Keratinocyte (primary cell): ENCODE measurements at places on chromosomes 12 and 14.

GRCh38 chr14:67547224-67547780 lies 14.2 kb downstream of the PLEKHH1 start:
- no peak for DNase-seq
- no peak overlapping the region for H3K27ac ChIP-seq
- H3K27me3 ChIP-seq = no peaks in the 10 kb centered on the region
- no peaks in the 10 kb centered on the region for H3K36me3 ChIP-seq
- no peaks in the 10 kb centered on the region for H3K4me1 ChIP-seq

DNA sequence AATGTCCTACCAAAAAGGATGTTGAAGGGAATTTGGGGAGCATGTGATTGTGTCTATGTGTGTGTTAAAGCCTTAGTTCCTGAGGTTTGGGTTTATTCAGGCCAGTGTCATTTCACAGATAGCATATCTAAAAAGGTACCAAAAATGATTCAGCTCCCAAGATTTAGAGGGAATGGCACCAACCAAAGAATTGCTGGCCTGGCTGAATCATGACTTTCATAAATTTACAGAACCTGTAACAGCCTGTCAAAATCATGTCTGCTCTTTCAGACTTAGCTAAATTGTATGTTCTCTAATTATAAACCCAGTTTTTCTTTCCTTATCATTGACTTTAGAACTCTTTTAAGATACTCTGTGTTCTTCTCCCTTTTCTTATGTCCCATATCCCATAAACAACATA lies 231.5 kb downstream of the NUBPL start:
- no peak overlapping the region for H3K4me3 ChIP-seq
- no peaks in the 10 kb centered on the region for H3K27me3 ChIP-seq
- DNase-seq = no peak
- peaks cover 13% of the 10 kb centered on the region for H3K4me1 ChIP-seq

- peaks cover 32% of the 10 kb centered on the region for H3K4me1 ChIP-seq
- H3K27ac ChIP-seq = no peak overlapping the region
- no peak overlapping the region for H3K4me3 ChIP-seq
- DNase-seq = no peak
- no peaks in the 10 kb centered on the region for H3K27me3 ChIP-seq
Observed at GRCh38 chr14:24425704-24426103, 3.8 kb downstream of the CBLN3 start.

- H3K4me1 ChIP-seq = no peaks in the 10 kb centered on the region
- H3K27me3 ChIP-seq = peaks cover 35% of the 10 kb centered on the region
- no peak overlapping the region for H3K27ac ChIP-seq
- no peaks in the 10 kb centered on the region for H3K36me3 ChIP-seq
Observed at GRCh38 chr12:6791931-6792520, 2.7 kb downstream of the CD4 start.

- no peaks in the 10 kb centered on the region for H3K27me3 ChIP-seq
- no peak overlapping the region for H3K27ac ChIP-seq
- H3K4me3 ChIP-seq = no peak overlapping the region
- peaks cover 7% of the 10 kb centered on the region for H3K4me1 ChIP-seq
- no peak for DNase-seq
Observed at GRCh38 chr12:11681207-11681606, 31.7 kb downstream of the ETV6 start.

GRCh38 chr12:131101006-131101405 lies 147.3 kb downstream of the ADGRD1 start:
- H3K4me3 ChIP-seq = no peak overlapping the region
- no peaks in the 10 kb centered on the region for H3K27me3 ChIP-seq
- DNase-seq = no peak
- H3K36me3 ChIP-seq = no peaks in the 10 kb centered on the region
- H3K4me1 ChIP-seq = no peaks in the 10 kb centered on the region

GRCh38 chr12:43882578-43883178 lies 46.8 kb downstream of the TMEM117 start:
- H3K36me3 ChIP-seq = no peaks in the 10 kb centered on the region
- no peak overlapping the region for H3K4me3 ChIP-seq
- H3K4me1 ChIP-seq = peaks cover 14% of the 10 kb centered on the region
- H3K27me3 ChIP-seq = no peaks in the 10 kb centered on the region

DNA sequence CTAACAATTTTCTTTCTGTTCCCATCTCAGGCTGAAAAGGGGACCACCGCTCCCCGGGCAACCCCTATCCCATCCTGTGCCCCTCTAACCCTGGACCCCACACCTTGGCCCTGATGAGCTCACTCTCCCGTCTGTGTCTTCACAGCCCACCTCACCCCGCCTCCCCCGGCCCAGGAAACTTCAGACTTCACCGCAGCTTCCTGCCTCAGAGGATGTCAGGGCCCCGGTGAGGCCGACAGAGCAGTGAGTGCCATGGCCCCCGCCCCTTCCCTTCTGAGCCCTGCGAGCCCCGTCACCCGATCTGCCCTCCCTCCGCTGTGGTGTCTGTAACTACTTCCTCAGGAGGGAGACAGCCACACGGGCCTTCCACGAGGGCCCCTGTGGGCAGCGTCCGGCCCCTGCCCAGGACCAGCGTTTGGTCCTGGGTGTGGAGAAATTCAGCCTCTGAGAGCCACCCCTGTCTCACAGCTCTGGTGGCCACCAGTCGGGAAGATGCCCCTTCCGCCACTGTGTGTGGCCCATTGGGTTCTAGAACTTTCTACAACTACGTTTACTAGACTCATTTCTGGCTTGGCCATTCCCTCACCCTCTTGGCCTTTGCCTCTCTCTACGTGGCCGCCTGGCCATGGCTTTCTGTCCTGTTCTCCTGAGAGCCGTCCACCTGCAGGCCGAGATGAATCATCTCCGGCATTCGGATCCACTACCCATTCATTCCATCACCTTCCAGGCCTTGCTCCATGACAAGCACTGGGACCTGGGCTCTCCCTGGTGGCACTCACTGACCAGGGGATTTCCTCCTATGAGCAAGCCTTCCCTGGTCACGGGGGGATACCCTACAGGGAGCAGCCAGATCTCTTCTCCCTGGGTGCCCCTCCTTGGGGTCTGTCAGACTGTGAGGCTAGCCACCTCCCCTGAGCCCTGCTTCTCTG lies 3.4 kb downstream of the RHOF start:
- DNase-seq = no peak
- no peak overlapping the region for H3K4me3 ChIP-seq
- H3K4me1 ChIP-seq = peaks cover 23% of the 10 kb centered on the region
- no peak overlapping the region for H3K27ac ChIP-seq
- H3K36me3 ChIP-seq = no peaks in the 10 kb centered on the region

- no peak overlapping the region for H3K4me3 ChIP-seq
- no peak overlapping the region for H3K27ac ChIP-seq
- H3K36me3 ChIP-seq = peaks cover 4% of the 10 kb centered on the region
- DNase-seq = no peak
Observed at GRCh38 chr12:943051-943450, 6.4 kb downstream of the RAD52 start.

DNA sequence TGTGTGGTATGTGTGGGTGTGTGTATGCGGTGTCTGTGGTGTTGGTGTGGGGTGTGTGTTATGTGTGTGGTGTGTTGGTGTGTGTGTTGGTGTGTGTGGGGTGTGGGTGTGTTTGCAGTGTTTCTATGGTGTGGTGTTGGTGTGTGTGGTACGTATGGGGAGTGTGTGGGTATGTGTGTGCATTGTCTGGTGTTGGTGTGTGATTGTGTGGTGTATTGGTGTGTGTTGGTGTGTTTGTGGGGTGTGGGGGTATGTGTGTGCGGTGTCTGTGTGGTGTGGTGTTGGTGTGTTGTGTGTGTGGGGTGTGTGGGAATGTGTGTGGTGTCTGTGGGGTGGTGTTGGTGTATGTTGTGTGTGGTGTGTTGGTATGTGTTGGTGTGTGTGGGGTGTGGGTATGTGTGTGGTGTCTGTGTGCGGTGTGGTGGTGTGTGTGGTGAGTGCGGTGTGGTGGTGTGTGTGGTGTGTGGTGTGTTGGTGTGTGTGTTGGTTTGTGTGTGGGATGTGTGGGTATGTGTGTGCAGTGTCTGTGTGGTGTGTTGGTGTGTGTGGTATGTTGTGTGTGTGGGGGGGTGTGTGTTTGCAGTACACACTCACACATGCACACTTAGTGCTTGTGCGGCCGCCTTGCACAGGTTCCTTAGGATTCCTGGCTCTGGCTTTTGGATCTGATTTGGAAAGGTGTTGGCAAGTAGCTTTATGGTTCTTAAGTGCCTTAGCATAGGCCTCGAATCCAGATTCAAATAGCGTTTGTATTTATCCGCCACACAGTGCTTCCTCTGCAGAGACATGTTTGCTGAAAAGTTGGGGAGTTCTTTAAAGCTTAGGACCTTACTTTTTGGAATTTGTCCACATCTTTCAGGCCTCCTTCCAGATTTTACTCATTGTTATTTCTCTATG lies 16.4 kb downstream of the MLXIP start:
- no peaks in the 10 kb centered on the region for H3K36me3 ChIP-seq
- peak overlapping the region; percentile 36 for H3K27ac ChIP-seq
- H3K27me3 ChIP-seq = no peaks in the 10 kb centered on the region

DNA sequence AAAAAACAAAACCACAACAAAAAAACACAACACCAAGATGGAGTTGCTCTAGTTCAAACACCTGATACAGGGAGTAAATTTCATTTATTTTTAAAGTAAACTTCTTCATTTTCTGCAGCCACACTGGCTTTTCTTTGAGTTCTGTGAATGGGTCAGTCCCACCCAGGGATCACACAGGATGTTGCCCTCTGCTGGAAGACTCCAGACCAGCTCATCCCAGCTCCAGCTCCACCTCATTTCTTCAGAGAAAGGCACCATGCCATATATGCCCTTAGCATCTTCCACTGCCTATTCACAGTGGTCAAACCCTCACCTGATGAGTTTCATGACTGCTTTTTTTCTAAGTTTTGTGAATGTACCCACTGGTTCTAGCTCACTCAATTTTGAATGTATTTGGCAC lies 8.0 kb downstream of the GLIPR1 start:
- H3K4me3 ChIP-seq = no peak overlapping the region
- H3K27ac ChIP-seq = no peak overlapping the region
- DNase-seq = no peak
- H3K27me3 ChIP-seq = no peaks in the 10 kb centered on the region
- peaks cover 15% of the 10 kb centered on the region for H3K4me1 ChIP-seq

DNA sequence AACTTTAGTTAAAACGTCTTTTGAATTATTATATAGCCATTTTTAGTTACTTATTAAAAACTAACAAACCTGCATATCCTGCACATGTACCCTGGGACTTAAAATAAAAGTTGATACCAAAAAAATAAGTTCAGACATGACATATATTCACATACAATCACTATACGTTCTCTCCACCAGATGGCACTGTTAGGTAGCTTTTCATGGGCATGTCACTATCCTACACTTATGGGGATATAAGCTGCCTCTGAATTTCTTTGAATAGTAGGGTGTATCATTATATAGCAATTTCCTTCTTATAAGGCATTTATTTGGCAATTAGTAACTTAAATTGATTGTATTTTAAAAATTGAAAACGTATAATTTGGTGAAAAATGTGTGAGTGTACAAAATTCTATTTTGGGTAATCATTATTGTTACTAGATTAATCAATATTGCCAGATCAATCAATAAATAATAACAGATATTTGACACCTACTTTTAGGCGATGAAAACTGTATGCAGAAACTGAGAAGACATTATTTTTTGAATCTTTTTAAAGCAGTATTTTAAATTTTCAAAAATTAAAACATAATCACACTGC lies 31.8 kb upstream of the OR10A7 start:
- H3K27me3 ChIP-seq = no peaks in the 10 kb centered on the region
- no peaks in the 10 kb centered on the region for H3K4me1 ChIP-seq
- H3K27ac ChIP-seq = no peak overlapping the region
- H3K36me3 ChIP-seq = no peaks in the 10 kb centered on the region

GRCh38 chr12:106740818-106741217 lies 33.7 kb upstream of the RIC8B start:
- no peak overlapping the region for H3K27ac ChIP-seq
- DNase-seq = no peak
- H3K27me3 ChIP-seq = peaks cover 11% of the 10 kb centered on the region
- no peaks in the 10 kb centered on the region for H3K4me1 ChIP-seq
- no peak overlapping the region for H3K4me3 ChIP-seq

DNA sequence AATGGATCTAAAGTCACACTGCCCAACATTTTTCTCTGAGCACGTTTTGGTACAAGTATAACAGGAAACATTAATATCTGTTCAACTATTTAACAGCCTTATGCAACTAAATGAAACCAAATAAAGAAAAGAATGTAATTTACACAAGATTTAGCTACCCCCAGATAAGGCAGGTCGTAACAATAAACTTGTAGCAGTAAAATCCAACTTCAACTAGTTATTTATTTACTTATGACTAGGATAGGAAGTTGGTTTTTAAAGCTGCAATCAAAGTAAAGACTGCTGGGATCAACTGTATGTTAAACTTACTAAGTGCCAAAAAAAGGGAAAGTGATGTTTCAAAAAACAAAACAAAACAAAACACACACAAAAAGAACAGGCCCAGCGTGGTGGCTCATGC lies 30.9 kb downstream of the FERMT2 start:
- peaks cover 17% of the 10 kb centered on the region for H3K4me1 ChIP-seq
- H3K27ac ChIP-seq = no peak overlapping the region
- H3K27me3 ChIP-seq = no peaks in the 10 kb centered on the region
- H3K4me3 ChIP-seq = no peak overlapping the region
- DNase-seq = no peak

GRCh38 chr12:7628381-7628961 lies 37.2 kb downstream of the APOBEC1 start:
- no peaks in the 10 kb centered on the region for H3K27me3 ChIP-seq
- no peaks in the 10 kb centered on the region for H3K36me3 ChIP-seq
- H3K27ac ChIP-seq = no peak overlapping the region
- DNase-seq = no peak

- DNase-seq = no peak
- H3K27me3 ChIP-seq = no peaks in the 10 kb centered on the region
- H3K36me3 ChIP-seq = peaks cover 5% of the 10 kb centered on the region
- H3K4me3 ChIP-seq = peak overlapping the region; percentile 93
- peaks cover 19% of the 10 kb centered on the region for H3K4me1 ChIP-seq
- H3K27ac ChIP-seq = peak overlapping the region; percentile 58
Observed at GRCh38 chr14:102594514-102595175, 2.2 kb downstream of the RCOR1 start.

- H3K4me3 ChIP-seq = no peak overlapping the region
- peaks cover 7% of the 10 kb centered on the region for H3K36me3 ChIP-seq
- H3K27ac ChIP-seq = no peak overlapping the region
- no peak for DNase-seq
- peaks cover 18% of the 10 kb centered on the region for H3K4me1 ChIP-seq
- H3K27me3 ChIP-seq = no peaks in the 10 kb centered on the region
Observed at GRCh38 chr14:92565718-92566115, 52.1 kb downstream of the RIN3 start.

DNA sequence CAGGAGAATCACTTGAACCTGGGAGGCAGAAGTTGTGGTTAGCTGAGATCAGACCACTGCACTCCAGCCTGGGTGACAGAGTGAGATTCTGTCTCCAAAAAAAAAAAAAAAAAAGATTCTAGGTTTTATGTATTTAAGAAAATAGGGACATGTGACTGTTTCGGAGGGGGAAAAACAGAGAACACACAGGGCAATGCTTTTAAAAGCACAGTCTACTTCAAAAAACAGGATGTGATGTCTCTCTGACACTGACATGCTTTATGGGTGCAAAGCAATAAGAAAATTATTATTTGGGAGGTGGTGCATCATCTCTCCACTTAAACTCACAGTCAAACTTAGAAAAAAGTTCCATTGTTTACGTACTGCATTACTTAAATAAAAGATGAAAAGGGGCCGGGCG lies 28.7 kb downstream of the CLIP1 start:
- peaks cover under 1% of the 10 kb centered on the region for H3K36me3 ChIP-seq
- H3K4me3 ChIP-seq = no peak overlapping the region
- no peak for DNase-seq
- no peaks in the 10 kb centered on the region for H3K27me3 ChIP-seq
- H3K27ac ChIP-seq = no peak overlapping the region
